HCT116 (cell line): ENCODE measurements at places on chromosomes 4 and X. TPM values are rescaled to one million over a fixed set of nuclear protein-coding genes. Genes with fewer than 3 reads are reported as not detected.

DNA sequence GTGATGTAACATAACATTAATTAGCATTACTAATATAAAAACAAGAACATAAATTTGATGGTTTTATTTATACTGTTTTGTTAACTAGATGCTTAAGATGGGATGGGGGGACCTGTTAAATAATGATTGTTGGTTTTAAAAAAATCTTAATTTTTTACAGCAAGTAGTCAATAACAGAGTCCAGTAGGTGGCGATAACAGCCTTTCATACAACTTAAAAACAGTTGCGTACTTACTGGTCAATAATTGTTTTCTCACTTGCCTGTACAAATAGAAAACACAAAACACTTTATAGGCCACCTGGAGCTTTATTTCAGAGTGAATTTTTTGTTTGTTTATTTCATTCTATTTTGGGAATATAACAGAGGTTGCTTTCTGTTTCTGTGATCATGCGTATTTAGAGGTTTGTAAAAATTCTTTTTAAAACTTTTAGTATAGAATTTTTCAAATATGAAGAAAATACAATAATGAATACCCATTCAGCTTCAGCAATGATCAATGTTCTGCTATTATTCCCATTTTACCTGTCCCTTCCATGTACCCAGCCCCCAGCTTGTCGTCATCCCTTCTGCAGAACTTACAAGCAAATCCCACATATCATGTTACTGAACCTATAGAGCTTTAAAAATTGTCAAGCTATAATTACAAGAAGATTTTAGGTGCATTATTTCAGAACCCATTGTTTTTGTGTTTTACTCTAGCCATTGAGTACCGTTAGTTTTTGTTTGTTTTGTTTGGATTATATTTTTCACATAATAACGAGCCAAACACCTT, 97.1 kb downstream of the MRPL1 start:
- no peak overlapping the region for H3K4me3 ChIP-seq
- no peaks in the 10 kb centered on the region for H3K27me3 ChIP-seq
- DNase-seq = peak; percentile 51
- no peaks in the 10 kb centered on the region for H3K4me1 ChIP-seq
- H3K27ac ChIP-seq = no peak overlapping the region
- 0 out of 2 replicates have a peak, but pooled peaks cover 2% of the 10 kb centered on the region for H3K36me3 ChIP-seq

- H3K27ac ChIP-seq = no peak overlapping the region
- H3K4me3 ChIP-seq = no peak overlapping the region
- no peak for DNase-seq
- H3K4me1 ChIP-seq = no peaks in the 10 kb centered on the region
- no peaks in the 10 kb centered on the region for H3K36me3 ChIP-seq
- no peaks in the 10 kb centered on the region for H3K27me3 ChIP-seq
Observed at GRCh38 chr4:55029821-55030503, 95.4 kb downstream of the KDR start.

- H3K27ac ChIP-seq = no peak overlapping the region
- no peak for DNase-seq
- no peaks in the 10 kb centered on the region for H3K36me3 ChIP-seq
- H3K4me1 ChIP-seq = no peaks in the 10 kb centered on the region
- no peaks in the 10 kb centered on the region for H3K27me3 ChIP-seq
- no peak overlapping the region for H3K4me3 ChIP-seq
Observed at GRCh38 chrX:154715825-154716224, 35.1 kb downstream of the GAB3 start.

DNA sequence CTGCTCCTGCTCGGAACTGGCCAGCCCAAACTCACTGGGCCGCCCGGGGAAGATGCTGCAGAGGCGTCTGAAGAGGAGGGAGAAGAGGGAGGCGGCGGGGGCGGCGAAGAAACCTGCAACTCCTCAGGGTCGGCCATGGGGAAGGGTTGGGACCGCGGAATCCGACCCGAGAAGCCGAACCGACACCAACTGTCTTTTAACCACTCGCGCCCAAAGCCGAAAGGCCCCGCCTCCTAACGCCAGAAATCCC, at the start of gene C4orf46:
TSS of gene C4orf46 (minus strand) at position 223 of the 250 bp plus-strand sequence. CDS start at position 137, 86 bp downstream.
- no peak for DNase-seq
- H3K36me3 ChIP-seq = peaks cover 4% of the 10 kb centered on the region; the same call in 1 of the 2 replicates
- H3K27ac ChIP-seq = peak within 1 kb of the TSS; percentile 70
- peak within 1 kb of the TSS; percentile 86 for H3K4me3 ChIP-seq

GRCh38 chr4:138902705-138903104, 112.9 kb upstream of the NOCT start:
- DNase-seq = no peak
- no peak overlapping the region for H3K4me3 ChIP-seq
- no peaks in the 10 kb centered on the region for H3K36me3 ChIP-seq
- no peak overlapping the region for H3K27ac ChIP-seq
- H3K27me3 ChIP-seq = no peaks in the 10 kb centered on the region

DNA sequence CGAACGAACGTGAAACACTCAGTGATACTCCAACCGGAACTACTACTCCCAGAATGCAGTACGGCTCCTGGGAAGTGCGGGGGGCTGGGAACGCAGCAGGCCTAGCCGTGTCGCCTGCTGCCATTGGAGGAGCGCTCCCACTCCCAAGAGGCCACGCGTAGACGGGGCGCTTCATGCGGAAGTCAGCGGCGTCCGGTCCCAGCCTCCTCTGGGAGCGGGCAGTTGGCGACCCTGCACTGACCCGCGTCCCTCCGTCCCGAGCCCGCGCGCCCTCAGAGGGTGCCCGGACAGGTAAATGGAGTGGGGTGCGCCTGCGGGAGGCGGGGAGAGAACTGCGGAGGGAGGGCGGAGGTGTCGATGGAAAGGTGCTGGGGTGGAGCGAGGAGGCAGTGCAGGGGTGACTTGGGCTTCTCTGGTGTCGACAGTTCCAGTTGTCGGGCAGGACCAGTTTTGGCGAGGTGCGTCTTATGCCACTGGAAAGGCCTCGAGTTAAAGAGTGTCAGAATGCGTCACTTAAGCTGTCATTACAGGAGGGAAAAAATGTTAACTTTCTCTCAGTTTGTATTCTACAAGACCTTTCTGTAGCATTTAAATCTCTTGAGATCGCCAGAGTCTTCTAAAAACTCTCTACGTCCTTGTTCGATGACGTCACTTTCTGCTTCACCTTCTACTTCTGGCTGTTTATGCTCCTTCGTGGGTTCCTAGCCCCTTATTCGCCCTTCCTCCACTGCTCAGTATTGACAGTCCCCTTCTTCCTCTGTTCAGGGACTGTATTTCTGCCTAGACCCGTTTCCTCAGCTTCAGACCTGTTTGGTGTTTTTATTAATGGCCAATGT, at the start of gene VAMP7:
TSS of gene VAMP7 (plus strand) at position 188 of the 836 bp plus-strand sequence. CDS start 8,122 bp downstream, outside the sequence.
- no peaks in the 10 kb centered on the region for H3K27me3 ChIP-seq
- DNase-seq = peak; percentile 73
- H3K36me3 ChIP-seq = no peaks in the 10 kb centered on the region; the same call in 1 of the 2 replicates

CLDN22 gene
- total RNA-seq = not detected

SPIN4 gene
- 9.0 TPM for total RNA-seq

HGFAC gene
- 1.1 TPM for total RNA-seq

SLC6A14 gene
- total RNA-seq = 0.05 TPM
